Activated CD8-positive, alpha-beta memory T cell treated with anti-CD3 and anti-CD28 coated beads, Interleukin-2, amount 10 ng/mL, durations not matched to agents 7 days and 5 days (primary cell): ENCODE measurements at places on chromosomes 7 and 10. TPM values are rescaled to one million over a fixed set of nuclear protein-coding genes. Genes with fewer than 3 reads are reported as not detected.

GRCh38 chr10:129038522-129038921, 428.5 kb upstream of the MGMT start:
- no peak for DNase-seq

DNA sequence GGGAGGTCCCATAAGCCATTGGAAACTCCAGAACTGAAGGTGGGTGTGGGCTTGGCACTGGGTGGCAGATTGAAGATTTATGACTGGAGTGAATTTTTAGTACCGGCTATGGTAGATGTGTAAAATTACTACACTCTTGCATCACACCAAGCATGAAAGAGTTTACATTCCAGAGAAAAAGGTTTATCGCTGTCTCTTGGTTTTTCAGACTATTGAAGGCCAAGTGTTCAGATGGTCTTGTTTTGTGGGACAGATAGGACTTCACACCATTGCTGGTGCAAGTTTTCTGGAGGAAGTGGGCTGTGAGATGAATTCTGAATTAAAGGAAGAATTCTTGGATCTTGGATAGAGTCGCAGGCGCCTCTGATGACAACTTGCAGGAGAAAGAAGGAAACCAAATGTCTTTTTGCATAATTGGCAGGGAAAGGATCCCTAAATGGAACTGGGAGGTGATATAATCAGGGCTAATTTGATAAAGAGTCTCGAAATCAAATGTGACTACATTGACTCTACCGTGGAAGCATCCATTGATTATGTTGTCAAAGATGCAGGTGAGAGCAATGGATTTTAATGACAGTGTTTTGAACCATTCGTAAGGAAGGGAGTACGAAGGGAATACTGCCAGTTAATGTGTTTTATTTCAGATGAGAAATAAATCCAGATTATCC, 14.2 kb upstream of the NMT2 start:
- DNase-seq, result no peak

- DNase-seq, result peak; percentile 63
Observed at GRCh38 chr7:128135515-128136214, 104.4 kb upstream of the LRRC4 start.

DNA sequence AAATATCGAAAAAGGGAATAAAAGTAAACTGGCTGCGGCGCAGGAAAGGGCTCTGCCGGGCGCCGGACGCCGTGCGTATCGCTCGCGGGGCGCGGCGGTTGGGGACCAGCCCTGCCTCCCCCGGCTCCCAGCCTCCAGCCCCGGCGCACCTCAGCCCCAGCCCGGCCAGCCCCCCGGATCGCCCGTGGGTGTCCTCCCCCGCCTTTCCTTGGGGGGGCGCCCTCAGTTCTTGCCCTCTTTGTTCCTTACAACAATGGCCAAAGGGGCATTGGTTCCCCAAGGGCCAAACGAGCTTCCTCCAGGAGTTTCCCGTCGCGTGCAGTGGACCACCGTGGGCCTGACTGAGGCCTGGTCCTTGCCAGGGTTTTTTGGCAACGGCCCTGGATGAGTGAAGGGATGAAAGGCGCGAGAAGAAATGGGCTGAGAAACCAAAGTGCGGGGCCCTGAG, 1.2 kb downstream of the MACROH2A2 start:
- peak; percentile 54 for DNase-seq

GRCh38 chr10:132938472-132939339, 3.7 kb downstream of the CFAP46 start:
- no peak for DNase-seq

DNA sequence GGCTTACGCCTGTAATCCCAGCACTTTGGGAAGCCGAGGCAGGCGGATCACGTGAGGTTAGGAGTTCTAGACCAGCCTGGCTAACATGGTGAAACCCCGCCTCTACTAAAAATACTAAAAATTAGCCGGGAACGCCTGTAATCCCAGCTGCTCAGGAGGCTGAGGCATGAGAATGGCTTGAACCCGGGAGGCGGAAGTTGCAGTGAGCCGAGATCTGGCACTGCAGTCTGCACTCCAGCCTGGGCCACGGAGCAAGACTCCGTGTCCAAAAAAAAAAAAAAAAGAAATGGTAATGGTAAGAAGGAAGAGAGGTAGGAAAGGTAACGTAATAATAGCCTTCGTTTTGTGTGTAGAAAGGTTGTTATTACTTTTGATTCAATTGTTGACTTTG, 1.2 kb downstream of the HSPA14 start:
- peak; percentile 40 for DNase-seq

The MKI67 gene
- 418 TPM for total RNA-seq

GRCh38 chr7:16178092-16178491, 243.2 kb downstream of the CRPPA start:
- no peak for DNase-seq

The PTPN20 gene
- total RNA-seq, result 0.07 TPM

The FIS1 gene
- total RNA-seq, result 117 TPM

- DNase-seq, result no peak
Observed at GRCh38 chr7:78675511-78675910, 778.0 kb downstream of the MAGI2 start.
